Fibroblast of skin of scalp (primary cell): ENCODE measurements at places on chromosomes 5 and 9.

DNA sequence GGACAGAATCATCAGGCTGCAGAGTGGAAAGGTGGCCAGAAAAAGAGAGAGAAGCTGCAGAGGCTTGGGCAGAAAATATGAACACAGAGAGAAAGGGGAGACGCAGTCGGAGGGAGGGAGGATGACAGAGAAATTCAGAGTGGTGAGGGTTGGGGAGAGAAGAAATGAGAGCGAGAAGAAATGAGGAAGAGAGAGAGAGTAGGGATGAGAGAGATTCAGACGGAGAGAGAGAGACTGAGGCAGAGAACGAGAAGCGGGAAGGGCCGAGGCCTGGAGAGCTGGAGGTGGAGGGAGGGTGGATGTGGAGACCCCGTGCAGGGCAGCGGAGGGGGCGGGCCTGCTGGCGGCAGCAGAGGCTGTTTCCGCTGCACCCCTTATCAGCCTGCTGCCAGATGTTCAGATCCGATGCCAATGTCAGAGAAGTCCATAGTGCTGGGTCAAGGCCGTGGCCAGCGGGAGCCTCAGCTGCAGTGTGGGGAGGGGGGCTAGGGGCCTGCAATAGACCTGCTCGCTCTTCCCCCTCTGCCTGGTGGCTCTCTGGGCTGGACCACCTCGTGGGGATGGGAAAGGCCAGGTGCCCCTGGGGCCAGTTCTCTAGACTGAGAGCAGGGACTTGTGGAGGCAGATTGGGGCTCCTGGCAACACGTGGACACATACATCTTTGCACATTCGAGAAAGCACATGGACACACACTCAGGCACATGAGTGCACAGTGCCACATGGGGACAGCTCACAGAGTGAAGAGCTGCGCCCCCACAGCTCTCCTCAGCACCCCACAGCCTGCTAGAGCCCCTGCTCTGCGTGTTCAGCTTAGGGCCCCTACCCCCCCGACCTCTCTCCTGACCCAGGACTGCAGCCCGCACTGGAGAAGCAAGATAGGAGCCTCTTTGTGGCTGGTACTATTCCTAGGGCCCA lies 4.9 kb upstream of the NR5A1 start:
- no peak for DNase-seq

DNA sequence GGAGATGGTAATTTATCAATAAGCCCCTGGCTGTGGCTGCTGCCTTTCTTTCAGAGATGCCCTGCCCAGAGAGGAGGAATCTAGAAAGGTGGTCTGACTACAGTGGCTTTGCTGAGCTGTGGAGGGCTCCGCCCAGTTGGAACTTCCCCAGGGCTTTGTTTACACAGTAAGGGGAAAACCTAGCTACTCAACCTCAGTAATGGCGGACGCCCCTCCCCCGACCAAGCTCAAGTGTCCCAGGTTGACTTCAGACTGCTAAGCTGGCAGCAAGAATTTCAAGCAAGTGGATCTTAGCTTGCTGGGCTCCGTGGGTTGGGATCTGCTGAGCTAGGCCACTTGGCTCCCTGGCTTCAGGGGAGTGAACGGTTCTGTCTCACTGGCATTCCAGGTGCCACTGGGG lies 865.4 kb upstream of the ACO1 start:
- no peak for DNase-seq

GRCh38 chr9:95409650-95410426 lies 92.3 kb upstream of the FANCC start:
- peak; percentile 83 for DNase-seq

- DNase-seq: no peak
These were observed 288.1 kb downstream of the NR3C1 start for GRCh38 chr5:143115381-143115780.

DNA sequence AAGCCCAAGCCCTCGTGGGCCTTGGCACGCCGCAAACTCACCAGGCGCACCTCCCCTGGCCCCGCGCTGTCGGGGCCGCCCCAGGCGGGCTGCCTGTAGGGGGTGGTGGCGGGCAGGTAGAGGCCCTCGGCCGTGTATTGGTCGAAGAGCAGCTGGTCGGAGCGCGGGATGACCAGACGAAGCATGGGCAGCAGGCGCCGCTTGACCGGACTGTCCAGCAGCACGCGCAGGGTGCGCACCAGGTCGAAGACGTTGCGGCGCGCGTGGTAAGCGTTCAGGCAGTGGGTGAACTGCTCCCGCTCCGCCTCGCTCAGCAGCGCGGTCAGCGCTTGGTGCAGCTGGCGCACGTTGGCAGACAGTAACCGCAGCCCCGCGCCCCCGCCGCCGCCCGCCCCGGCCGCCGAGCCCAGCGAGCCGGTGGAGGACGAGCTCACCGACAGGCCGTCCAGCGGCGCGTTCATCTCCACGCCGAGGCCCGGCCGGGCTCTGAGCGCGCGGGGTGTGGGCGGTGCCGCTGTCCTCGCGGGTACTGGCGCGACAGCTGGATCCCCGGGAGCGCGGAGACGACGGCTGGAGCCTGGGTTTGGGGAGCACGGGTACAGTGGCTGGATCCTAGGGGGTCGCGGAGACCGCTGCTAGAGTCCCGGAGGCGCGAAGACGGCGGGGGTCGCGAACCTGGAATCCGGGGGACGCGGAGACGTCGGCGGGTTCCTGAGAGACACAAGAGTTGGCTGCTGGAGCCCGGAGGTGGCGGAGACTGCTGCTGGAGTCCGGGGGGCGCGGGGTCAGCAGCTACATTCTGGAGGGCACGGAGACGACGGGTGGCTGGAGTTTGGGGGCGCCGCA lies 709 bp downstream of the WHRN start:
- DNase-seq: peak; percentile 14

GRCh38 chr9:93642961-93643360 lies 66.6 kb downstream of the PHF2 start:
- peak; percentile 68 for DNase-seq

GRCh38 chr5:54861212-54861894 lies 124.0 kb downstream of the ESM1 start:
- DNase-seq: peak; percentile 65

GRCh38 chr5:61301341-61302199 lies 30.5 kb upstream of the ZSWIM6 start:
- DNase-seq: peak; percentile 99

GRCh38 chr5:143760131-143760505 lies 51.8 kb upstream of the HMHB1 start:
- DNase-seq: no peak

DNA sequence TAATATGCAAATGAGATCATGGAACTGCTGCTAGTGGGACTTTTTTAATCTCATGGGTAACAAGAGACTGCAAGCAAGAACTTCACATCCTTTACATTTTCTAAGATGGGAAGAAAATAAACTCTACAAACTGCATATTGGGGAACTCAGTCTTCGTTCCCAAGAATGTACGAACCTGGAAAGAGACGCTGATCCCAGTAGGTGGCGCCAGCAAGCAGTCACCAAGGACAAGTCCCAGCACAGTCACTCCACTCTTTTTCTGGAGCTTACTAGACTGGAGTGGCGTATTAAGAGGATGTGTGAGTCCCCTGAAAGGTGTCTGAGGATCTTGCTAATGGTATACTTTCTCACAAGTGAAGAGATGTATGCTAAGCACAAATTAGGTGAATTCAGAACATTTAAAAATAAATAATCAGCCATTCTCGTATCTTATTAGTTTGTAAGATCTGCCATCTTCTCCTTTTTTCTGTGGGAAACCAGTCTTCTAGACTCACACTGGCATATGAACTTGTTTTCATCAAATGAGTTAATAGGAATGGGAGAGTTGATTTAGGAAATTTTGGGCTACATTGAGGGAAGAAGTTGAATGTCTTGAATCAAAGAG lies 16.0 kb upstream of the PUM3 start:
- peak; percentile 61 for DNase-seq

DNA sequence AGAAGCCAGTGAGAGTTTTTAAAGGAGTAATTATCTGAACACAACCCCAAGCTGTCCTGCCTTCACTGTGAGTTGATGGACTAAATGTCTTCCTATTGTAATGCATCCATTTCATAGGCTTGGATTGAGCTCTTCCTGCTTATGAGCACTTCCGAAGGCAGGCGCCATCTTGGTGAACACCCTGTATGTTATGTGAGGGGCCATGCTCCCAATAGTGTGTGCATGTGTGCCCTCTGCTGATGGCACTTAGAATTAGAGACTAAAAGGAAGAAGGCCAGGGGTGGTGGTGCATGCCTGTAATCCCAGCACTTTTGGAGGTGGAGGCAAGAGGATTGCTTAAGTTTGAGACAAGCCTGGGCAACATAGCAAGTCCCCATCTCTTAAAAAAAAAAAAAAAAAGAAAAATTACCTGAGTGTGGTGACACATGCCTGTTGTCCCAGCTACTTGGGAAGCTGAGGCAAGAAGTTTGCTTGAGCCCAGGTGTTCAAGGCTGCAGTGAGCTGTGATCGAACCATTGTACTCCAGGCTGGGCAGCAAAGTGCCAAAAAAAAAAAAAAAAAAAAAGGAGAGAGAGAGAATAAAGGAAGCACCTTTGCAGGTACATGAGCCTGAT lies 65.0 kb downstream of the C9orf152 start:
- peak; percentile 31 for DNase-seq

DNA sequence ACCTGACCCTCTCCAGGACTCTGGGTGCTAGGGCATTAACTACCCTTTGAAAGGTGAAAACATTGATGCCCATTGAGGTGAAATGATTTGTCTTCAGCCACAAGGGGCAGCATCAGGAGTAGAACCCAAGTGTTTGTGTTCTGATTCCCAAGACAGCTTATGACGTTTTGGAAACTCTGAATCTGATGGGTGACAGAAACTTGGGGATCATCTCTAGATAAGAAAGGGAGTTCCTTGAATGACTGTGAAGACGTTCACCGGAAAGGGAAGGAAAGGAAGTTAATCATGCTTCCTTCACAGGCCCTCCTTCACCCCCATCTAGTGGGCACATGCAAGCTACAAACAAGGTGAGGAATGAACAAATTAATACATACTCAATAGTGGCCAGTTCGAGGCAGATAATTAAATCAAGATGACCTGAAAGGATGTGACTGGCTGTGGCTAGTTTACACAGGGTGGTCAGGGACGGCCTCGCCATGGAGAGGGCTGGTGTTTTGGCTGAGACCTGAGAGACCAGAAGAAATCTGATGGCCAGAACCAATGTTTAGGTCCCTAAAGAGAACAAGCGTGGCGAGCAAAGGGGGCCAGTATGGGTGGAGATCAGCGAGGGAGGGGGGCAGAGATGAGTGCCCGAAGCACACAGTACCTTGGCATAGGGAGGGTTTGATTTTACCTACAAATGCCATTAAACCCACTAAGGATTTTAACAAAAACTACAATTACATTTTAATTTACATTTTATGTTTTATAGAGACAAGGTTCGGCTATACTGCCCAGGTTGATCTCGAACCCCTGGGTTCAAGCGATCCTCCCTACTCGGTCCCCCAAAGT lies 937 bp upstream of the SLC26A2 start:
- DNase-seq: peak; percentile 62

GRCh38 chr5:34899066-34899465 lies 16.2 kb downstream of the RAD1 start:
- DNase-seq: no peak

DNA sequence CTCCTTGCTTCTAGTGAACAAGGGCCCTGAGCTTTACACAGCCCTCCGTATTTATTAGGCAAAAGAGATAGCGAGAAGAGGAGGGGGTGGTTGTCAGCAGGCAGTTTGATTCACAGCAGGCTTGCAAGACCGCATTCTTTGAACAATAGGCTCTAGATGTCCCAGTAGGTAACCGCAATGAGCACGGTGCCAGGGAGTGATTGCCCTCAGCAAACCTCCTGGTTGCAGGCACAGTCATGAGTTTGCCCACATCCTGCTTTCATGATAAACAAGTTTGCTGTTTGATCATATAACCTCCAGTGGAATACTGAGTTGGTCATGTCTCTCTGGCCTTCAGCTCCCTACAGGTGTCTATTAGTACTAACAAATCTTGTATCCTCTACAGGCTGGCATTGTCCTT lies 66.1 kb downstream of the CACNA1B start:
- DNase-seq: no peak

DNA sequence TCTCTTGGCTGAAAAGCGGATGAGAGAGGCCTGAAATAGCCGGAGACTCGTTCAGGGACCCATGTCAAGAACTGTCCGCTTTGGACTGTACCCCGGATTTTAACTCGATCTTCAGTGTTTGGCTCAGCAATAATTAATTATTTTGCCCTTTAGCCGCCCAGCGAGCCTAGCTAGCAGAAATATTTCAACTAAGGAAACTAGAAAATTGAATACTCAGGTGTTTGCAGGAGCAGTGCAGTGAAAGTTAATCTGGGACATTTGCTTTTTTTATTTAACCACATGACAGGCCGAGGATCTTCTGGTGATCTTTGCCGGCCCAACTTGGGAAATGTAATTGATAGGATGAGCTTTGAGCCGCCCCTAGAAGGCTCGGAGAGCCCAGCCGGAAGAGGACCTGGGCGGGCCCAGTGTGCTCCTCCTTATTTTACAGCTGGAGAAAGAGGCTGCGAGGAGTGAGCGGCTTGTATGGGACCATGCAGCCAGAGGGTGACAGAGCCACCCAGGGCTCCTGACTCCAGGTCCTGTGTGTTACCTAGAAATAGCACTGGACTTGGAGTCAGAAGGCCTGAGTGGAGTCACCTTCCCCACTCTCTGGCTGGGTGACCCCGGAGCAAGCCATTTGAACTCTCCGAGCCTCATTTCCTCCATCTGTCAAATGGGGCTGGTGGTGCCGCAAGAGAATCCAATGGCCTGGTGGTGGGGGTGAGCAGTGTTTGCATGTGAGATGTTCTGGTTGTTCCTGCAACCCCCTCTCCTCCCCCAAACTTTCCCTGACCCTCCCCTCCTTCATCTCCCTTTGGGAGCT lies 2.4 kb downstream of the PPARGC1B start:
- DNase-seq: no peak
